ENCODE measurements at places on chromosomes 2 and 18.

GRCh38 chr2:27050281-27050995 is 1.0 kb upstream of the AGBL5 start:
- peak; percentile 95 for DNase-seq

DNA sequence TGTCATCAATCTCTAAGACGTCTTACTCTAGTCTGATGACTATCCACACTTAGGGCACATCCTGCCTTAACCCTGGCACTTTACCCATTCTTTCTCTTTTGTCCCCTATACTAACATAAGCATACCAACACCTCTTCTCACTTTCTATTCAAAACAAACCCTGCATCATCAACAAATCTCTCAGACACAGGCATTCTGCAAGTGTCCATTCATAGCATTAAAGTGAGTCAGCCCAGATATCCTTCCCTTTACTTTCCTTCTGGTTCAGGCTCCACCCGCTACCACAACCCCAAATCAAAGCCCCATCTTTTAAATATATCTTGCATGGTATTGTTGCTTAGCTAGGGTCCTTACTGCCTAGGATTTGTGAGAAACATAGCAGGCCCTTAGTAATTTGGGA is 3.8 kb downstream of the GRB14 start:
- no peak for DNase-seq

GRCh38 chr2:240239325-240239724 is 98.9 kb upstream of the OTOS start:
- no peak for DNase-seq

- DNase-seq: no peak
Measured at GRCh38 chr2:149004836-149005235, 33.7 kb upstream of the LYPD6B start.

DNA sequence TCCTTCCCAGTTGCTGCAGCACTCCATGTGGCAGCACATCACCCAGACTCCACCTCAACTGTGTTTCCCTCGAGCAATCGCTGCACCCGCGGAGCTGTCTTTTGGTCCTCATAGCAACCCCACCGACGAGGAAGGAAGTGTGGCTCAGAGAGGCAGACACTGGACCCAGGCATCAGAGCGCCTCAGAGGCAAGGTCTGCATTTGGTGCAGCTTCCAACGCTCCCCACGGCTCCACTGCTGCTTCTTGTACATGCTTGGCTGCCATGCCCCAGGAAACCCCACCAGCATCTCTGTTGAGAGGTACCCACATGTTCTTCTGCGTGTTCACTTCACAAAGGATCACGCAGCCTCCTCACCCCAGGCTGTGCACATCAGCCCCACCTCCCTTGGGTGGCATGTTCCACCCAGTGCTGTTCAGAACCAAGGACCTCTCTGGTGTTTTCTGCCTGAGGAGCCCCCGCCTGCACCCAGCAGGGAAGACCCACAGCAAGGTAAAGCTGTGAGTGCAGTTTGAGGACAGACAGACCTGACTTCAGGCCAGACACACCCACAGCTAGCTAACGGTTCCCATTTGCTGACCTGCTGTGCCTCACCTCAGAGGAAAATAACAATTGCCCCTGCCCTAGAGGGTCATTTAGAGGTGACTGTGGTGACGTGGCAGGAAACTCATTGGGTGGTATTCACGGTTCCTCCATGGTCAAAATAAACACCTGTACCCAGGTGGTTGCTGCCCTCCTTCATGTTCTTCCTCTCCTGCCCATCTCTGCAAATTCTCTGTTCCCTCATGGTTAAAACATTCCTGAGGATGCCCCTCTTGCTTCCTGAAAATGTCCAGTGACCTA is 326.3 kb upstream of the MYT1L start:
- no peak for DNase-seq

DNA sequence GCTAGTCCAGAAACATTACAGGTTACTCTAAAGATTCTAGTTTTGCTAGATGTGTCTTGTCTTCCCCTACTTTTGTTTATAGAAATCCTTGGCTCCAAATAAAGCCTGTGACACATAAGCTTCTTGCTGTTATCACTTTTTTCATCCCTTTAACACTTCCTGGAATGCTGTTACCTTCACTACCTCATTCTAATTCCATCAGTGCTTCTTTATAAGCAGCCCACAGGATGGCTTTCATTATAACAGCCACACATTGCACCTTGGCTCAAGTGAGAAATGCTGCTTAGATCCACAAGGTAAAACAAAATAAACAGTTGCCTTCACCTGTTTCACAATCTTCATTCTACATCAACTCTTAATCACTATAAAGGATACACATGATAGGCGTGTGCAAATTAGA is 221.7 kb downstream of the SLC8A1 start:
- no peak for DNase-seq

DNA sequence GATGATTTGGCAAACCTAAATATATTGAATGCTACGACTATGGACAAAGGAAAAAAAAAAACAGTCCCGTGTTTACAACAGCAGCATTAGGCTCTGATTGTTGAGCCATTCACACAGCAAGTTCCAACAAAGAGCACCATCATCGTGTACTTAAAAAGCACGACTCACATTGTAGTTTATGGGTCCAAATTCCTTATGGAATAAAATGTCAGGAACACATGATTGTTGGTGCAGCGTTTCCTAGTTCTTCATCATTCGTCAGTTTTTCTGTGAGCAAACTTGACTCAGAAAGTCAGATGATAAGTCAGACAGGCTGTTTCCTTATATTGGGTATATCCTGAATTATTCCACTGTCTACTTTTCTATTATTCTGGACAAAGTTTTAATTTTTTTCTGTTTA is 10.0 kb upstream of the KIDINS220 start:
- DNase-seq: no peak

DNA sequence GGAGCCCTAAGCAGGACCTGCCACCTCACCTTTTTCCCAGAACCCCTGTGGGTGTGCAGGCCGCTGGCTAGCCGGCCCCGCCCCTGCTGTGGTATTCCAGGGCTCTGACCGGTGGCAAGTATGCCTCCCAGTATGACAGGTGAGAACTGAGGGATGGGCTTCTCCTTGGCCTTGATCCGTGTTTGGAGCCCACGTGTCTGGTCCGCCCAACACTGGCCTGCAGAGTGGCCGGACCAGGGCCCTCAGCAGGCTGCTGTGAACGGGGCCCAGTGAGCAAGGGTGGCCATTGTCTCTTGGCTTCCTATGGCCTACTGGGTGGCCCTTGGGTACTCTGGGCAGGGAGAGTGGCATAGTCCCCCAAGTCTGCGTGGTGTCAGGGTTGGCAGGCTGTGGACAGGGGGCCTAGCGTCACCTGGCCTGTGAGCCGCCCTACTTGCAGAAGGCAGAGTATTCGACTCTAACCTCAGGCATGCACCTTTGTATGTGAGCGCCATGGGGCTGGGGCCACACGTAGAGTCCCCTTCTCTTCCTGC is 1.8 kb downstream of the RNPEPL1 start:
- DNase-seq: no peak

GRCh38 chr2:165469417-165469816 is at the start of gene CSRNP3:
Gene CSRNP3, plus strand, starts transcription at chr2:165469698. Its CDS starts 125,368 bp downstream, at chr2:165595066.
- DNase-seq: no peak

DNA sequence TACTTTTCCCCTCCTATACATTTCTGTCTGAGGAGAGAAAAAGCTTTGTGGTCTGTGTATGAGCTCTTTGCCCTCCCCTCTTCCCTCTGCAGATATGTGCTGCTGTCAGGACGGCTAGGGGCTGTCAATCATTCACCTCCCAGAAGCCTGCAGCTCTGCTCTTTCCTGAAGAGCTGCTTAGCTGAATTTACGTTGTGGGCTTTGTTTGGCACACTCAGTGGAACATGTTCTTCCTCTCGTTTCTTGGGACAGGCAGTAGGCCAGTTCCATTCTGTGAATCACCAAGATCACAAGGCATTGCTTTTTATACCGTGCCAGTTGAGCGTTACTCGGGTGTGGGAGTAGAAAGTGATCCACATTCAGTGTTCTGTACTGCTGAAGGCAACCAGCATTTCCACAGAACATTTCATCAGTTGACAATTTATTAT is 136.7 kb downstream of the LAMA3 start:
- DNase-seq: no peak

DNA sequence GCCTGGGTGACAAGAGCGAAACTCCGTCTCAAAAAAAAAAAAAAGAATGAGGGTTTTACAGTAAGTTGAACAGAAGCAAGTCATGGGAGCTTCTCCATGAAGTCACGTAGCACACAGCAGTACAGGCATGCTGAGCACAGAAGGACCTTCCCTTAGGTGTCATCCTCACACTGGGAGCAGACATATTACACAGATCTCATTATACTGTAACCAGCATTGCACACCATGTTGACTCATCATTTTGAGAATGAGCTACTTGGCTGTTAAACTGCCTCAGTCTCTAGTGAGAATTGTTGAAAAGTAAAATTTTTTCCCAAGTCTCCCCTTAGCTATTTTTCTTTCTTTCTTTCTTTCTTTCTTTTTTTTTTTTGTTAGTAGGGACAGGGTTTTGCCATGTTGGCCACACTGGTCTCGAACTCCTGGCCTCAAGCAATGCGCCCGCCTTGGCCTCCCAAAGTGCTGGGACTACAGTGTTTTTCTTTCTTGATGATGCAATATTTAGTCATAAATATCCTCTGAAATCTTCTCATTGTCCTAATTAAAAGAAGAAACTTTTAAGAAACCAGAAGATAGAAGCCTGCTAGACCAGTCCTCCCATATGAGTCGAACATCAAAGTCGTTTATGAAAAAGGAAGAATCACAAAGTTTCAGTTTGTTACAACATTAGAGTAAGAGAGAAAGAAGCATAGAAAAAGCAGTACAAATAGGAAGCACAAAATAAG is 37.9 kb upstream of the PPP1CB start:
- DNase-seq: no peak

GRCh38 chr2:83584672-83585071 is 874.4 kb downstream of the SUCLG1 start:
- DNase-seq: no peak

GRCh38 chr2:239910851-239911640 is 114.1 kb downstream of the NDUFA10 start:
- DNase-seq: no peak

DNA sequence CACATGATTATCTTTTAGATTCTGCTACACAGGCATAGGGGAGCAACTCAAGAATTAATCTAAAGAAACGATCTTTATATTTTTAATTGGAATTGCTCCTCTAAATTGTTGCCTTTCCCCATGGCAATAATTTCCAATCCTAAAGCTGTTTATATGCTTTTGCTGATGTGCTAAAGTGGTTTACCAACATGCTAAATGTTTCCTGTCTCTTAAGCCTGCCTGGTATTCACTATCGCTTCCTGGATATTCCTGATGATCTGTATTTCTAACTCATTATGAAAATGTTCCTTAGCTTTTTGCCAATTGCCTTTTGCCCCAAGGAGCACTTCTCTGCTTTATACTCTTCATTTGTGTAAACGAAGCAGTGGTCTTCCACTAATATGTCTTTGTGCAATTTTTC is 65.8 kb downstream of the PTPN2 start:
- DNase-seq: no peak

GRCh38 chr2:54519841-54520459 is 63.8 kb downstream of the SPTBN1 start:
- DNase-seq: no peak

DNA sequence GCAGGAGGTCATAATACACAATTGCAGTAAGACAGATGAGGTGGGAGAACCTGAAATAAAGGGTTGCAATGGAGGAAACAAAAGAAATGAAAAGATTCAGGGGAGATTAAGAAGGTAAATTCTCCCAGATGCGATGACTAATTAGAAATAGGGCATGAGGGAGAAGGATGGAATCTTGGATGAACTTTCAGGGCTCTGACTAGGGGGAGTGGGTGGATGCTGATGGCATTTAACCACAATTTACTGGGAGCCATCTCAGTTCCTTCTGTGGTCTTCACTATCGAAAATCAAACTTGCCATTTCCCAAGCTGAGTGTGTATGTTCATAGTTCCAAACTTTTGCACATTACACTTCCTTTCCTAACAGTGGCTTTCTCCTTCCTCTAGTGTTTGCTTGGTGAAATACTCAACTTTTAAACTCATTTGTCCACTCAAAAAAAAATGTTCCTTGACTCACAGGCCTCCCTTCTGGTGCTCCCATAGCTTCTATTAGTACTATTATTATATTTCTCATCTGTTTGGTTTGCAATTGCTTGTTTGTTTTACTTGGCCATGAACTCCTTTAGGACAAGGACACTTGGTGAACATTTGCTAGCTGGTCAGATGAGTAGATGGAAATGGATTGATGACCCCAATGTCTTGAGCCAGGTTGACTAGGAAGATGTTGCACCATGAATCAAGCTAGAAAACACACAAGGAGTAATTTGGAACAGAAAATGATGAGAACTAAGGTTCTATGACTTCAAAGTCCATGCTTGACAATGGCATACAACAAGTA is 178.5 kb downstream of the DIS3L2 start:
- no peak for DNase-seq

DNA sequence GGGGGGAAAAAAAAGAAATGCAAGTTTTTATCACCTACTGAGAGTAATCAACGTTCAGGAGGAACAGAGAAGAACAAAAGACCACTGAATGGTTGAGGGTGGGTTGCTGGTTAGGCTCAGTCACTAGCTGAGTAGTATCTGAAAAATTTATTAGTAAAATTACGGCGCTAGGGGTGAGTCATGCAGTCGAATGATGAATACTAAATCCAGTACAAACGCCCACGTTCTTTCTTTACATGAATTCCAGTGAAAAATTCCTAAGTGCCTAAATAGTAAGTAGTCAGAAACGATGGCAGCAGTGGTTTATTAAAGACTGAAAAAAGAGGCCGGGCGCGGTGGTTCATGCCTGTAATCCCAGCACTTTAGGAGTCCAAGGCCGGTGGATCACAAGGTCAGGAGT is 52.0 kb downstream of the TEKT4 start:
- DNase-seq: no peak

- no peak for DNase-seq
Measured at GRCh38 chr2:100397118-100397860, 20.2 kb downstream of the CHST10 start.

GRCh38 chr18:3027370-3027891 is 14.5 kb upstream of the LPIN2 start:
- DNase-seq: no peak

- DNase-seq: no peak
Measured at GRCh38 chr2:78910376-78910775, 115.1 kb upstream of the REG3G start.

GRCh38 chr2:164917296-164917903 is 37.9 kb downstream of the SLC38A11 start:
- no peak for DNase-seq

GRCh38 chr2:215137741-215138340 is 585 bp downstream of the ABCA12 start:
- DNase-seq: no peak

DNA sequence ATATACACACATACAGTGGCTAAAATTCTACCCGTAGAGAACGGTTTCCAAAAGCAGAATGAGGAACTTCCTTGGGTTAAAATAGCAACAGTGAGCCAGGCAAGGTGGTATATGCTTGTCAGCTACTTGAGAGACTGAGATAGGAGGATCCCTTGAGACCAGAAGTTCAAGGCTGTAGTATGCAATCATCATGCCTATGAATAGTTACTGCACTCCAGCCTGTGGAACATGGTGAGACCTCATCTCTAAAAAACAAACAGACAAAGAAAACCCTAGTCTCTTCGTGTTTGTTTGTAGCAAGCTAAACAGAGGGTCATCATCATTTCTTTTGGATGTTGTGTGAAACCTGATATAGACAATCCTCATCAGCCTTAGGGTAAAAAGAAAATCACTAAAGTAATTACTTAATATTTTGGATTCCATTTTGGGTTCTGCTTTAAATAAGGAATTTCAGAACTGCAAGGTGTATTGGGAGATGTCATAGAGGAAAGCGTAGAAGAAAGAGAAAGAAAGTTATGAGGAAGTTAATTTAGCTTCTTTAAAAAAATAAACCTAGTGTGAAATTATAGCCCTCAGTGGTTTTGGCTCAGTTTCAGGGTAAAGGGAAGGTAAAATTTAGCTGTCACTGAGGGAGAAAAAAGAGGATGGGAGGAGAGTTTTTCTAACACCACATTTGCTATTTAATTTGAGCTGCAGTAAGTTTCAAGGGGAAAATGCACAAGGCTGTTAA is 46.5 kb downstream of the PLEK start:
- DNase-seq: peak; percentile 77
